ENCODE measurements at places on chromosomes 4 and X.

DNA sequence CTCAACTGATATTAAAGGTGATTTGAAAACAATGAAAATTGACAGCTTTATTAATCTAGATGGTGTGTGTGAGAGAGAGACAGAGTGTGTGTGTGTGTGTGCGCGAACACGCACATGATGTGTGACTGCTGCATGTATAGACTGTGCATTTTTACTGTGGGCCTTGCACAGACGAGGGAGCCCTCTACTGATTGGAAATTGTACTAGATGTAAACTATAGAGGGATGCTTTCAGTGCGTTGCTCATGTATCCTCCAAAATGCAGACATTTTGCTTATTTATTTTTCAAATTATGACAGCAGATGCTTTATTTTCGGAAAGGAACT, 168.4 kb upstream of the GK2 start:
- DNase-seq = no peak

- DNase-seq = no peak
These were observed 95.7 kb downstream of the SHISA3 start for GRCh38 chr4:42492962-42493361.

DNA sequence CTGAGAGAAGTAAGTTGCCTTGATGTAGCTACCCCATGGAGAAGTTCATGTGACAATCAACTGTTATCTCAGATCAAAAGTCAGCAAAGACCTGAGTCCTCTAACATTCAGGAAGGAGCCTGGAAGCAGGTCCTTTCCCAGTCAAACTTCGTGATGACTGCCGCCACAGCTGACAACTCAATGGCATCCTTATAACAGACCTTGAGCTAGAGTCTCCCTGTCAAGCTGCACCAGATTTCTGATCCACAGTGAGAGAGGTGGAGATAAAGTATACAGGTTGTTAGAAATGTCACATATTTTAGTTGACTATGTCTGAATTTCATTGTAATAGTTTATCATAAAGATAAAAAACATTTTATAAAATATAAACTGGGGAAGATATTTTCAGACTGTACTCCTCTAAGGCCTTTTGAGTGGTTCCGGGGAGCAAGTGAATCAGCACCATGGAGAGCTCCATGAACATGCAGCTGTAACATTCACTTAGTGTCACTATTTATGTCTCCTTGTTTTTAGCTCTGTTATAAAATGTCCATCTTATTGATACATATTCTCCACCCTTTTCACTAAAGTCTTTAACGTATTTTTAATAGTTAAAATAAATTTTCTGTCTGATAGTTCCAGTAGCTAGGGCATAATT, 1653.5 kb upstream of the AGA start:
- peak; percentile 44 for DNase-seq

GRCh38 chr4:165709516-165709915, 163.5 kb upstream of the TLL1 start:
- DNase-seq = no peak

DNA sequence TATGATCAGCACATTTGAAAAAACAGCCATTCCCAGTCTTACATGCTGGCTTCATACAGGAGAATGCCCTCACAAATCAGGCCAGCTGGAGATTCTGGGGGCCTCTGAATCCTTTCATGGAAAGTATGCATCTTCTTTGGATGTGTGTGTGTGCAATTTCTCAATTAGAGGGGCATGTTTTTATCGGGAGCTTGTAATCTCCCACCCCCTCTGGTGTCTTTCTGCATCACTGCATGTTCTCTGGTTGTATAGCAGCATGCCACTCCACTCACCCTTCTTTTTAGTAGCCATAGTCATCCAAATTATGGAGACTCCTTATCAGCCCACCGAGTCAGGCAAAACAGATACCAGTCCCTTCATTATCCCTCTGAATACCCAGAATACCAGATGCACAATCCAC, 282.2 kb upstream of the SLIT2 start:
- DNase-seq = no peak

DNA sequence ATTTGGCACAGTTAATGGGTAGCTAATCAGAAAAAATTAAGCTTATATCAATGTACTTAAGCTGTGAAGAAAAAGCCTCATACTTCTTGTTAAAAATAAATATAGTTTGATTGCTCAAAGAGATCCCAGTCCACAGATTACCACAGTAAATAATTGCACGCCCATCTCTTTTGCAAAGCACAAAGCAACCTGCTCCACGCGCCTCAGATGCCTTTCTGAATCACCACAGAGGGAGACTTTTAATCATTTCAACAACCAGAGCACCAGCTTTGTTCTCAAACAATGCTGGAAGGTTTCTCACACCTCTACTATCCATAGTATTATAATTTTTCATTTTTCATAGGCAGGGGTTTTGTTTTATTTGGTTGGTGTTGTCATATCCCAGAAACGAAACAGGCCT, 338.6 kb upstream of the MAGEB2 start:
- DNase-seq = no peak

DNA sequence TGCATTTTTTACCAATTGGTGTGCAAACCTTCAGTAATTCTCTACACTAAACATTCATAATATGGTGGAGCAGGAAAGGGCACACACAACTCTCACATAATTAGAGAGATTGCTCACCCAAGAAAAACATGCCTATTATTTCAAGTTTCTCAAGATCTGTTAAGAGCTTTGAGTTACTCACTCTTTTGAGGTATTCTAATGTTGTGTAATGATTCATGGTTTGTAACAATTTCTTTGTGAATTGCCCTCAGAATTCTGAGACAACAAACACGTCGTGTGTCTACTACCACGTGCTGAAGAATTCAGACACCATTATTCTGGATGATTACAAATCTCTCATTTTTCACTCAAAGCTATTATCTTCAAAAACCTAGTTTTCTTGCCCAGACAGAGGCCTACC, 82.8 kb downstream of the PDGFC start:
- no peak for DNase-seq

GRCh38 chrX:106481341-106481740, 130.4 kb upstream of the RADX start:
- no peak for DNase-seq

- DNase-seq = peak; percentile 70
These were observed at the start of gene PROM1 for GRCh38 chr4:16083241-16084191. Gene PROM1 (minus strand): TSS chr4:16084023. CDS start chr4:16075906, 8,117 bp downstream.

DNA sequence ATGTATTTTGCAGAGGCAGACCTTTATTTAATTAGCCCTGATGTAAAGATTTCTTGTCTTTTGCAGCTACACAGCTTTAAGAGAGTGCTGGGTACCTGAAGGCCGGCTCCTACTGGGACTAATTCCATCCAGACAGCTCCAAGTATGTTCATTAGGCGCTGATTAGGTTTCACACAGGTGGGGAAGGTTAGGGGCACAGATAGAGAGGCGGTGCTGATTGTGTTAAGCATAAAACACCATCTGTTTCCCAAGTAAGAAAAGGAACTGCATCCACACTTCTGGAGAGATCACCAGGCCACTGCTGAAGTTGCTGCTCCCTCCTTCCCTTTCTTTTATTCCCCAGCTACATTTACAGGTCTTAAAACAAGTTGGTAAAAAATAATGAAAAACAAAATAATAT, 349.5 kb downstream of the ZIC3 start:
- DNase-seq = no peak

DNA sequence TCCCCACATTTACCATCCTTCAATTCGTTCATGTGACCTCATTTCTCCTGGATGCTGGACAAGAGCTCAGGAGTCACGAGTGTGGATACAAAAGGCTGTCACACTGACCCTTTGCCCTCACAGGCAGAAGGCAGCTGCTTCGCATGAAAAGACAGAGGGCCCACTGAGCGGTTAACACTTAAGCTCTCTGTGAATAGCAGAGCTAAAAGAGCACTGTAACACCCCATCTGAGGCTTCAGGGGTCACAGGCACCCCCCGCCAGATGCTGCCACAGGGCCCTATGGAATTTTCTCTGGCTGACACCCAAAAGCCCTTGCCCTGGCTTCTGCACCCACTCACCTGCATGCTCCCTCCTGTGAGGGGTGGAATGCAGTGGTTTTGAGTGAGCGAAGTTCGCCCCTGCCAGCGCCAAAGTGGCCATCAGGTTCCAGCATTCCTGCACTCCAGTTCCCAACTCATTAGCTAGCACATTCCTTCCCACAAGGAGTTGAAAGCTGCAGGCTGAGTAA, 360.9 kb downstream of the PPP3CA start:
- no peak for DNase-seq

DNA sequence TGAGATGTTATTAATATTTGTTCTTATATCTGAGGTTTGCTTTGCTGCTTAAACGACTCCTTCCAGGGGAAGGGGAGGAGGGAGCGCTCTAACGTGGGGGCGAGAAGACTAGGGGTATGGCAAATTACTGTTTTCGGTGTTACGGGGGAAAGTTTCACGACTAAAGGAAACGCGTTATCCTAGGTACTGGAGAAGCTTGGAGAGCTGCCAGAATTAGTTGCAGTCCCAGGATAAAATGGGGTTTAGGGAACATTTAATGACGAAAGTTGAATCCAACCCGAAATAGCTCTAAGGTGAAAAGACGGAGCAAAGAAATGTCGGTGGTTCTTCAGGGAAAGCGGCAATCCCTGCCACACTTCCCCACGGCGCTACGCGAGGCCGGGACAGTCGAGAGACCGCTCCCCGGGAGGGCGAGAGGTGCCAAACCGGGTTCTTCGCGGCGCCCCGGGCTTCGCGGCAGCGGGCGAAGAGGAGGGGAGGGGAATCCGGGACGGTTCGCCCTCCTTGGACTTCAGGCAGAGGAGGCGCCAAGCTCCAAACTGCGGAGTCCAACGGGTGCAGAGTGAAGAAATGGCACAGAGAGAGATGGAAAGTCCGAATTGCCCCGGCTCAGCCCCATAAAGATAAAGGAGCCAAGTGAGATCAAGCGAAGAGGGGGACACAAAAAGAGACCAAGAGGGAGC, 724 bp downstream of the THOC2 start:
- DNase-seq = no peak

DNA sequence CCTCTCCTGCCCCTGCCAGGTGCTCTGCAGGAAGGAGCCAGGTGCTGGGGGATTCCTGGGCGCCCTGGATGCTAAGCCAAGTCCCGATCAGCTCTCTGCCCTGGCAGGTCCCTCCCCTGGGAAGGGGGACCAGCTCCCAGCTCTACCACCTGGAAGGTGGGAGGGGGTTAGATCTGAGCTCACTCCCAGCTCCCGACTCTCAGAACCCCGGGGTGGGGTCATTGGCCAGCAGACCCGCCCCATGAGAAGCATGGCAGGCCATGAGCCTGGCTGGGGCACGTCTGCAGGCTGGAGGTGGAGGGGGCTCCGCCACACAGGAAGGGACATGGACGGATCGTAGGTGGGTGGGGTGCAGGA, 83.4 kb upstream of the NKX1-1 start:
- no peak for DNase-seq

- no peak for DNase-seq
These were observed 141.6 kb downstream of the SPATA18 start for GRCh38 chr4:52192721-52193135.

DNA sequence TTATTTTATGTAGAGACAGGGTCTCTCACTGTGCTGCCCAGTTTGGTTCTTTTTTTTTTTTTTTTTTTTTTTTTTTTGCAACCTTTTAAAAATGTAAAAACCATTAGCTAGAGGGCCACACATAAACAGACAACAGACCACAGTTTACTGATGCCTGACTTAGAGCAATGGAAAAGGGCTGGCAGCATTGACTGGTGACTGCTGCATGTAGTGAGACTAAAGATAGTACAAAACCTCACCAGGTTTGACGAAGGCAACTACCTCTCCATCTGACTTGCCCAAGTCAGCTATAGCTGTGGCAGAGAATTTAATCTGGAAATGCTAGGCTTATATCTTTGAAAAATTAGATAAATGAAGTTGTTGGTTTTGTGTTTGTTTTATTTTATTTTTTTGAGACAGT, 102.9 kb downstream of the RBM47 start:
- DNase-seq = no peak

- DNase-seq = no peak
These were observed 22.3 kb downstream of the QRFPR start for GRCh38 chr4:121358473-121358872.

GRCh38 chr4:174111422-174111821, 172.0 kb downstream of the FBXO8 start:
- no peak for DNase-seq

DNA sequence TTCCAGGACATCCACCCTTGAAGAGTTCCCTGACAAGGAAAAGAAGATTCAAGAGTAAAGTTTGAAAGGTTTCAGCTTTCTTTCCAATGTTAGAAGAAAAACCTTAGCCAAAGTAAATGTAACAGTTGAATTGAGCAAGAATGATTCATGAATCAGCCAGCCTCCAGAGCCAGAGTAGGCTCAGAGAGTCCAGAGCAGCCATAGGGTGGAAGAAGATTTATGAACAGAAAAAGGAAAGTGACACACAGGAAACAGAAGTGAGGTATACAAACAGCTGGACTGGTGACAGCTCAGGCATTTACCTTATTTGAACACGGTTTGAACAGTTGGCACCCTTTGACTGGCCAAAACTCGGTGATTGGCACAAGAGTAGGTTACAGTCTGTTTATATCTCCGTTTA, 63.2 kb downstream of the QDPR start:
- DNase-seq = no peak

- no peak for DNase-seq
These were observed 31.9 kb downstream of the ANAPC10 start for GRCh38 chr4:145066063-145066501.

GRCh38 chr4:7929118-7929951, 10.3 kb downstream of the AFAP1 start:
- DNase-seq = peak; percentile 63

DNA sequence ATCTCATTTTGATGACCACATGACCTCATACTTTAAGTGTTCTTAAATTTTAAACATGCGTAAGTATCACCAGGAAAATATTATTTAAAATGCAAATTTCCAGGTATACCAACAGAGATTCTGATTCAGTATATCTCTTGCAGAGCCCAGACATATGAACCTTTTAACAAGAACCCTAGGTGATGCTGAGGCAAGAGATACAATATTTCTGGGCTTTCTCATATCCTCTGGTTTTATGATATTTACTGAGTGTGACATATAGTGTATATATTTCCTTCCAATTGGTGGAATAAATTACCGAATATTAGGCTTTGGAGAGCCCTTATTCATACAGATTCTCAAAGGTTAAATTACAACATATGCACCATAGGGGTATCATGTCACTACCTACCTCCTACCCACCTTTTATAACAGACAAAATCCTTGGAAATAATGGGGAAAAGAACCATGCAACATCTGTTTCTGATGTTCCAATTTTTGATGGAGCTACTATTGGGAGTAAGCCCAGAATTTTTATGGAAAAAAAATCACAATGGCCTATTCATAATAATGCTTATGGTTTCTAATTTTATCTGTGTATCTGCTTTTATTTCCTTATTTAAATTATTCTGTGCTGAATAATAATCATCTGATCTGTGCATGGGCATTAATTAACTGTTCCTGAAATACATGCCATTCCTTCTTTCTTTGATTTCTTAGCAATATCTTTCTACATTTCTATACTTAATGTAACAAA, 27.1 kb downstream of the KCTD8 start:
- DNase-seq = no peak

All from right forelimb (tissue), 1 donor.